ENCODE measurements at places on chromosomes 5 and 9.

GRCh38 chr5:61766141-61766540 lies 434.1 kb downstream of the ZSWIM6 start:
- DNase-seq, result no peak

DNA sequence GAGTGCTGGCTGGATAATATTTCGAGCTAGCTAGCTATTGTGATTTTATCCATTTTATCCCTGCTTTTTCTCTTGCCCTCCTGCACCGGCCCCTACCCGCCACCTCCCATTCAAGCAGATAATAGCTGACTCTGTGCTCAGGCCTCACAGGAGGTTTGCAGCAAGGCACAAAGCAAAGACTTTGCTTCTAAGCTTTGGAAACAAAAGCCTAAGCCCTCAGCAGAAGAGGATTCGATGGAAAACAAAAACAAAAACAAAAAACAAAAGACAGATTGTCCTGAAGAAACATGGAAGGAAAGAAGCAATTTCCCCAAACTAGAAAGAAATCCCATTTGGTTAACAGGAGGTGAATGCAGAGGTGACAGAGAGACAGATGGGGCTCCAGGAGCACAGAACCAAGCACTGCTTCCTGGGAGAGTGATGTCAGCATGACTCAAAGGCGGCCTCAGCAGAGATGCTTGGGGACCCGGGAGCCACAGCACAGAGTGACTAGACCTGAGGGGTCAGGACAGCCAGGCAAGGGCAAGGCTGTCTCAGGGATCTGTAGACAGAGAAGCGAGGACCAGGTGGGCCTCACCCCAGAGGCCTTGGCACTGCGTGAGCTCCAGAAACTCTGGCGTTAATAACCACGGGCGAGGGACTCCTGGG lies 28.4 kb downstream of the MTX3 start:
- DNase-seq, result peak; percentile 39

DNA sequence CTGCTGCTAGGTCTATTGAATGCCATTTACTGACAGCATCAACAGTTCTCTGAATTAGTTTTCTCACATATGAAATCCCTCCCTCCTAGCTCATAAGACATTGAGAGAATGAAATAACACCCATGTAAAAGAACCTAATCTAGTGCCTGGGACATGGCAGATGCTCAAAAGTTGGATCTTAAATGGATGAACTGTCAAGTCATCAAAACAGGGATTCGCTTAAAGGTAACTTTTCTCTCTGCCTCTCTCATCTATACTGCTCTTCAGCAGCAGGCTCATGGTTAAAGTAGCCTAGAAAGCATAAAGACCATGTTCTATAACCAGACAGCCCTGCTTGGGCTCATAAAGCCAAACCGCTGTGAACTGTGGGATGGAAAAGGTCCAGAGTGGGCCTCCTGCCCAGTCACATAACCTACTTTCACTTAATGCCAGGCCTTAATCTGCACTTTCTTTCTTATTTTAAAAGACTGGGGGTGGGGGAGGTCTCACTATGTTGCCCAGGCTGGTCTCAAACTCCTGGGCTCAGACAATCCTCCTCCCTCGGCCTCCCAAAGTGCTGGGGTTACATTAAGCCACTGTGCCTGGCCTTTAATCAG lies 3.7 kb downstream of the TMEM245 start:
- DNase-seq, result no peak

- DNase-seq, result no peak
Measured at GRCh38 chr5:7271435-7272084, 124.4 kb upstream of the ADCY2 start.

DNA sequence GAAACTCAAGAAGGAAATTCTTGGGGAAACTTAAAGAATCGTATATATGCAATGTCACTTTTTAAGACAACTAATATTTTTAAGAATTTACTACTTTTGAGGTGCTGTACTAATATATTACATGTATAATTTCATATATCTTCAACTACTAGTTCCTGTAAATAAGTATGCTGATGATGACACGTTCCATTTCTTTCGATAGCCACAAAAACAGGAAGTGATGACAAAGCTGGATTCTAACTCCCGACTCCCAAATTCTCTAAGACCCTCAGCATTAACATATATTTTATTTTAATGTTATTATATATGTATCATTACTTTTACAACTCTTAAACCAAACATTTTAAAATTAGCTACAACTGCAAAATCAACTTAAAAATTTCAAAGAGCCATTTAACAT lies 74.8 kb downstream of the STK32A start:
- no peak for DNase-seq

DNA sequence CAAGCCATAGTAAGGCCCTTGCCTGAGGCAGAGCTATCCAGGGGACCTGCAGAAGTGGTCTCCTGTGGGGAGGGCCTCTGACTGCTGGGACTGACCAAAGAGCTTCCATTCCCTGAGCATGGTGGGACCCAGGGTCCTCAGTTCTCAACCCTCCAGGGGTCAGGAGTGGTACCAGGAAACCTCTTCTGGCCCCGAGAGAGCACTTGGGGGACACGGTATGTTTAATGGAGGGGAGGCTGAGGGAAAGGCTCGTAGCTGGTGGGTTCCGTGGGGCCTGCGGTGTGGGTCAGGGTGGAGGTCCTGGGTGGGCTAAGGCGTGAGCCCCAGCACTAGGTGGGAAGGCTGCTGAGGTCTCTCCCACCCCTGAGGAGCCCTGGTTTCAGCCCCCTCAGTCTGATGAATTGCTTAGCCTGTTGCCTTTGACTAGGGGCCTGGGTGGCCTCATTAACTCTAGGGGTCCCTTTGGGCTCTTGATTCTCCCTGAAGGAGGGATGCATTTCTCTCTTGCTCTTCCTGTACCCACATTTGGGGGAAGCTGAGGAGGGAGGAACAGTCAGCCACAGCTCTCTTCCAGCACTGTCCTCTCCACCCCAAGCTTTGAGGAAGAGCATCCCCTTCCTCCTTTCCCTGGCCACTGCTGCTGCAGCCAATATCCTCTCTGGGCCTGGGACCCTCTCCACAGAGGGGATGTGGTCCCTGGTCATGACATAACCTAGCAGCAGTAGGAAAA lies 34.0 kb downstream of the CSF1R start:
- DNase-seq, result no peak

DNA sequence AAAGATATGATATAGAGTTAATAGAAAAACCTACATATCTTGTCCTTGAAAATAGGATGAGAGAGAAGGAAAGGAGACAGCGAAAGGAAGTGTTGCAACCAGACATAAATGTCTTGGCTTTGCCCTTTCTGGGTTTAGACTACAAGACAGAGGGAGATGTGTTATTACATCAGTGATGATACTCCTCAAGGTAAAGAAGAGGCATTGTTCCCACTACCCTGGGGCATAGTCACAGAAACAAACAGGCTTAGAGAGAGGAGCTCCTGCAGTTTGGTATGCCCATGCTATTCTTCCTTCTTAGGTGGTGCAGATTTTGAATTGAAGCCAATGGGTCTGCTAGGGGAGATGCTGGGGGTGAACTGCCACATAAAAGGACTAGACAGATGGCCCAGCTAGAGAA lies 166.8 kb upstream of the RFX3 start:
- DNase-seq, result no peak

GRCh38 chr5:150181766-150182545 lies 7.9 kb upstream of the SLC6A7 start:
- DNase-seq, result no peak

- no peak for DNase-seq
Measured at GRCh38 chr5:42520203-42520602, 97.0 kb downstream of the GHR start.

DNA sequence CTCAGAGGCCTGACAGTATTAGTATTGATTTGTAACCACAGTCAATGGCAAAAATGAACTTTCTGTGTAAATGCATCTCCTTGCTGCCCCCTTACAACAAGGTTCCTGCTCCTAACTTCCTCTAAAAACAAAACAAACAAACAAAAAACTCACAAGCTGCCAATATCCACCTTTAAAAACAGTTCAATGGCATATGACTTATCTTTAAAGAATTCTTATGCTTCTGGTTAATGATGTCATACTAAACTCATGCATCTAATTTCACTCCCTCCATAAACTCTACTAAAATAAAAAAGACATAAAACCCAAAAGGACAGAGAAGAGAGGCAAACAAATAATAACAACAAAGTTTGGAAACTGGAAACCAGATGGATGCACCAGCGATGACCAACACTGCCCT lies 9.0 kb upstream of the OR1N1 start:
- no peak for DNase-seq

- DNase-seq, result no peak
Measured at GRCh38 chr5:84682531-84682930, 297.9 kb upstream of the EDIL3 start.

- no peak for DNase-seq
Measured at GRCh38 chr9:95089257-95090022, 228.1 kb downstream of the FANCC start.

DNA sequence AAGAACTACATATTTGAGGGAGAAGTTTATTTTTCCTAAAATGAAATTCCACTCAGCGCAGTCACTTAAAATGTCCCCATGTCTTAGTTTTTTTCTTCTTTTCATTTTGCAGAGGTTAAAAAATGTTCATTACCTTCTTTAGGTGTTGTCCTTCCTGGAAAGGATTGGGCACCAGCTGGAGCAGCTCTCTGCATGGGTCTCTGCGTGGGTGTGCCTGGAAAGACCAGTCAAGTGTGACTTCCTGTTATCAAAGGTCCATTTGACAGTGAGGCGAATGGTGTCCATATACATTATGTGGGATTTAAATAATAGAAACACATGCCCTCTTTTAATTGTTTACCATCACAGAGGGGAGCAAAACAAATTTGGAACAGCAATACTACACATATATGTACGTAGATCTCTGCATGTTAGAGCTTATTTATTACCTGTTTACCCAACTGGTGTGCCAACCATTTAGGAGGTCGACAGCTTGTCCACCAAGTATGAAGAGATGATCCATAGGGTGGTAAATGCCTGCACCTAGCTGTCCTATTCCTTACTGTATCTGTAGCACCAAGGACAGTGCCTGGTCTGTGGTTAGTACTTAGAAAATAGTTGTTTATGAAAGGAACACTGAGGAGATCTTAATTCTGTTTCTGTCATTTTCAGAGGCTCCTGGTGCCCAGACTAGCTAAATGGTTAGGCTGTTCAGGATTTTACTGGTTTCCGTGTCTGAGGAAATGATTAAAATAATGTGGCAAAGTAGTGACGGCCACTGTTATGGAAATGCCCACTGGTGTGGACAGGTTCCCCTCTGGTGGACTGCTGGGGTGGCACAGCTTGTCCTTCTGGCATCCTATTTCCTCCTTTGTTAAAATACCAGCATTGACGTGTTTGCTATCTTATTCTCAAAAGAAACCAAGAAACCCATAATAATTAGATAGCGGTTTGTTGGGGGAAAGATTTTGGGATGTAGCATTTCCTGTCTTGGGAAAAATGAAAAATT lies 200.4 kb downstream of the MAST4 start:
- DNase-seq, result no peak

- no peak for DNase-seq
Measured at GRCh38 chr5:32865475-32865874, 154.4 kb downstream of the NPR3 start.

Data from stimulated activated effector memory CD8-positive, alpha-beta T cell treated with anti-CD3 and anti-CD28 coated beads, Interleukin-12 subunit alpha, Interleukin-12 subunit beta, amount 100 ng/mL, for 72 hours (primary cell).